IMR-90 (cell line): ENCODE measurements at places on chromosomes 6 and 20. TPM values are rescaled to one million over a fixed set of nuclear protein-coding genes. Genes with fewer than 3 reads are reported as not detected.

Gene MAPK13
- total RNA-seq = 1.9 and 2.0 TPM in 2 replicates

Gene KHDC1
- 1.6 and 1.7 TPM in 2 replicates for total RNA-seq

Gene CTCFL
- total RNA-seq = not detected in 2 replicates

Gene HCK
- total RNA-seq = not detected in 2 replicates

Gene DEFB132
- total RNA-seq = not detected in 2 replicates

Gene SYNDIG1
- total RNA-seq = not detected in 2 replicates

Gene MEI4
- not detected in 2 replicates for total RNA-seq

Gene ARMC2
- 0.56 and 0.72 TPM in 2 replicates for total RNA-seq

Gene SLC35D3
- not detected in 2 replicates for total RNA-seq

Gene PXDC1
- total RNA-seq = 66.4 and 72.2 TPM in 2 replicates

Gene RGS17
- total RNA-seq = 1.4 and 1.7 TPM in 2 replicates

Gene TMEM244
- 0.28 and 0.36 TPM in 2 replicates for total RNA-seq

Gene RAET1L
- not detected in 2 replicates for total RNA-seq

Gene NSFL1C
- 40.3 and 41.1 TPM in 2 replicates for total RNA-seq

Gene PAK5
- total RNA-seq = not detected in 2 replicates

Gene HMGN4
- total RNA-seq = 49.2 and 50.2 TPM in 2 replicates

Gene SLC26A8
- total RNA-seq = not detected in 2 replicates

Gene ELOVL2
- total RNA-seq = 7.9 and 10.6 TPM in 2 replicates

Gene ADGRB3
- total RNA-seq = not detected in 2 replicates

Gene APMAP
- total RNA-seq = 67.2 TPM in 2 replicates

Gene HDGFL1
- total RNA-seq = not detected in 2 replicates

Gene CLVS2
- total RNA-seq = not detected in 2 replicates

Gene PROKR2
- total RNA-seq = not detected in 2 replicates
